ENCODE measurements at places on chromosomes 4 and X.
A peak's percentile ranks its signal among the peaks of the same experiment; 100 is the strongest.

DNA sequence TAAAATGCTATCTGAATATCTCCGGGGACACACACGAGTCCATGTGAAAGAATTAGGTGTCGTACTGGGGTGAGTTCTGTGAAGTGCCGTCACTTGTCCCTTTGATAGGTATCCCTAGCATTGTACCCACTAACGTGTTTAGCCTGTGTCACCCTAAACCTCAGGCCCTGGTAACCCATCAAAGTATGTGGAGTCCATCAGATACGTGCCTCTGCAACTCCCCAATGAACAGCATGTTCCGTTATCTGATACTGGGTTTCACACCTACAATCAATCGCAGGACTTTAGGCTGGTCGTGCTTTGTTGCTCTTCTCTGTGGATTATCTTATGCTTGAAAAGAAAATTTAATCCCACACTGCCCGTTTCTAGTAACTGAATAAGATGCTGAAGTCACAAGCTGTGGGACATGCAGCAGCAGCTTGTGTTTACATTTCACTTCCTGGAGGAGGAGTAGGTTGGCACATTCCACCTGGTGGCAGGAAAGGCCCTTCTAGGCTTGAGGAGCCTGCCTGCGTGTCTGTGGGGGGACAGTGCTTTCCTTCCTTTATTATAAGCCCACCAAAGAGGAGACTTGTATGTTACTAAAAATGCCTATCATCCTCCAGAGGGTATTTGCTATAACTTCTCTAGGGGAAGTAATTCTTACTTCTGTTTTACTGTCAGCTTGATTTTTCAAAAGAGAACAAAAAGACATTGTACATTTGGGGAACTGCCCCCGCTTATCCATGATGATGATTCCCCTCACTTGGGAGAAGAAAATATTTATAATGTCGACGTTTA, 127.2 kb downstream of the FNIP2 start:
- DNase-seq, result no peak

DNA sequence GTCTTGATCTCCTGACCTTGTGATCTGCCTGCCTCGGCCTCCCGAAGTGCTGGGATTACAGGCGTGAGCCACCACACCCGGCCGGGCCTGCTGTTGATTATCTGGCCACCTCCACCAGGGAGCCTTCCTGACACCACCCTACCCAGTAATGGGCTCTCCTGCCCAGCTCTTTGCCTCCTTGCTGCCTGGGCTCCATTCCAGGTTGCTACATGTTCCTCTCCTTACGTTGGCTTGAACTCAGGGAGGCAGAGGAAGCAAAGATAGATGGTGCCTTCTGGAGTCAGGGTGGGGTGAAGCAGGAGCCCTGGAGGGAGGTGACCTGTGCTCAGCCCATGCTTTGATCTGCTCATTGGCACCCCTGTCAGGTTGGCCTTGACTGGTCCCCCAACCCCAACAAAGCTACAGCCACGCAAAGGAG, 26.3 kb downstream of the FLNA start:
- no peak for DNase-seq

DNA sequence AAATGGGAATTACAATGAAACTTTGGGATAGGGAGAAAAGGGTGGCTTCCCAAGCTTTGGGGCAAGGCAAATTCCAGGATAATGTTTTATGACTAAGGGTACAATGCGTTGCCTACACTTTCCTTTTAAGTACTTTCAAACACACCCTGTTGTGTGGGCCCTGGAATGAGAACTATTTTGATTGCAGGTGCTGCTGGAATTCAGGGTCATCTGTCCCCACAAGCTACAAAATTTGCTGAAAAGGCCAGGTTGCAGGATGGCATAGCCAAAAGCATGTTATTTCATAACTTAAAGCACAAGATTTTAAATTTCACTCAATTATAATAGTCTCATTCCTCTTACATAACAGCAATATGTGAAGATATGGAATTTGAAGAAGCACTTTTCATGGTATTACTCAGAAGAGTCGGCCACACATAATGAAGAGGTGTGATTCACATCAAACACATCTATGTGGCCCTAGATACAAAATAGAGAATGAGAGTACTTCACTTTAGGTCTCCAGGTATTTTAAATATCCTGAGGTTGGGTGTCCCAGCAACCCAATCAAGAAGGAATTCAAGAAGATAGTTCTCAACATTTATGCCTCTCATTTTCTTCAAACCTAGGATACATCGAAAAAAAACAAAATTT, 89.3 kb downstream of the APBB2 start:
- DNase-seq, result no peak

DNA sequence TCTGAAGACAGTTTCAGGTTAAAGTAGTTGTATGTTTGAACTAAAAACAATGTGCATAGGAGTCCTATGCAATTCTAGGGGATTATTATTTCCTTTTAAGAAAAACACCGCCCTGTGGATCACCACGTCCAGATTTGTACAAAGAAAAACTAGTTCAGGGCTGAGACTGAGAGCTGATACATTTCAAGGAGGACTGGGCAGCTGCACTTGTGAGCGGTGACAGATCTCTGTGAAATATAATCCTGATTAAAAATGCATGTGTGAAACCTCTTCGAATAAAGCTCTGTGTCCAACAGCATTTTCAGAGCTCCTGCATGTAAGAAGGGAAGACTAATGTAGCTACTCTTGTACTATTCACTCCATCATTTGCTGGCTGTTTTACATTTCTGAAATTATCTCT, 365.8 kb upstream of the PITX2 start:
- DNase-seq, result no peak

DNA sequence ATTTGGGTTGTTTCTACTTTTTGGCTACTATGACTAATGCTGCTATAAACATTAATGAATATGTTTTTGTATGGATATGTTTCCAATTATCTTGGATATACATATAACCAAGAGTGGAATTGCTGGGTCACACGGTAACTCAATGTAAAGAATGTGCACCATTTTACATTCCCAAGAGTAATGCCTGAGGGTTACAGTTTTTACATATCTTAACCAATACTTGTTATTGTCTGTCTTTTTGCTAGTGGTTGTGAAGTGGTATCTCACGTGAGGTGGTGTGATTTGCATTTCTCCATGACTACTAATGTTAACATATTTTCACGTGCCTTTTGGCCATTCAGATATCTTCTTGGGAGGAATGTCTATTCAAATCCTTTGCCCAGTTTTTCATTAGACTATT, 200.3 kb upstream of the MAB21L2 start:
- no peak for DNase-seq

DNA sequence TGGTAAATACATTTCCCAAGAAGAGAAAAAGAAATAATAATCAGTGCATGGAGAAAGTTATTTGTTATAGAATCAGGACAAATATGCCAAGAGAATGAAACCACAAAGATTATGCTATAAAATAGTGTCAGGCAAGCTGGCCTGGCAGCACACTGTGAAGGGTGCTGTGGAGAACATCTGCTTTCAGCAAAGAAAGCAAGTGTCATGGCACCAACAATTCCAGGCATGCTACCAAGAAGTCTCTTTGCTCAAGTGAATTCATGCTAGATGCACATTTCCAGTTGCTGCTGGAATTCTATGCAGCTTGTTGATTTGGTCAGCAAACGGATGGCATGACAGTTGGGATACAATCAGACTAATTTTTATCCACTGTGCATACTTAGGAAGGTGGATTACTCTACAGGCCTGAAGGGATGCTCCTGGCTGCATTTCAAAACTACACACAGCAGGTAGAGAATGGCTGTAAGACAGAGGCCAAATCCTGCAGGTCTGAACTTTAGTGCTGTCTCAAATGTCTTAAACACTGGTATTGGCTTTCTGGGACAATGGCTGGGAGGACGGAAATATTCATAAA, 154.6 kb upstream of the FAT1 start:
- no peak for DNase-seq

- DNase-seq, result no peak
Measured at GRCh38 chr4:104475652-104476051, 19.0 kb downstream of the CXXC4 start.

GRCh38 chr4:10344824-10345223, 112.4 kb downstream of the ZNF518B start:
- DNase-seq, result no peak

- peak; percentile 9 for DNase-seq
Measured at GRCh38 chrX:103215425-103215991, 600 bp downstream of the BEX4 start.

Data from stimulated activated CD8-positive, alpha-beta memory T cell treated with anti-CD3 and anti-CD28 coated beads, Interleukin-2, amount 100 ng/mL, for 1 hour (primary cell).